NCI-H1694 (cell line): ENCODE measurements at places on chromosomes 2 and 18.

GRCh38 chr2:179532863-179533278, 268.2 kb upstream of the SESTD1 start:
- DNase-seq, result no peak

- DNase-seq, result no peak
These were observed 14.4 kb upstream of the PIK3C3 start for GRCh38 chr18:41940506-41941215.

GRCh38 chr2:109376796-109377495, 236.8 kb downstream of the SEPTIN10 start:
- DNase-seq, result no peak

DNA sequence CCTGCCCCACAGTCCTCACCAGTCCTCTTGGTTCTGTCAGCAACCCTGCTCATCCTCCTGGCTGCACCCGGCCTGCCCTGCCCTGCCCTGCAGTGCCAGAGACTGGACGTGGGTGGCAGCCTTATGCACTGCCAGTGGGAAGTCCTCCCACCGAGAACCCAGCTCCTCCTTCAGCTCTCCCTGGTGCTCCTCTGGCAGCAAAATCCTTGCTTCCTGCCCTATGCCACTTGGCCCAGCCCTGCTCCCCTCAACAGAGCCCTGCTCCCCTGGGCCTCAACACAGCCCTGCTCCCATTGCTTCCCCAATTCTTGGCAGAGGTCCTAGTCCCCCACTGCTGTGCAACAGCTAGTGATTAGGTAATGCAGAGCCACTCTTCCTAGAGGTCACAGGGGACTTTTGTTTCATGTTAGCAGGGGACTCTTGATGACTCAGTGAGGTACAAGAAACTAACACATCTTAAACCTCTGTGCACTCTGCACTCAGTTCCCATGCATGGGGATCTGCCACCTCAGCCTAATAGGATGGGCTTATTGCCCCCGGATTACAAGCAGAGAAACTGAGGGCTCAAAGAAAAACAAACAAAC, 58.0 kb upstream of the EDAR start:
- DNase-seq, result no peak

DNA sequence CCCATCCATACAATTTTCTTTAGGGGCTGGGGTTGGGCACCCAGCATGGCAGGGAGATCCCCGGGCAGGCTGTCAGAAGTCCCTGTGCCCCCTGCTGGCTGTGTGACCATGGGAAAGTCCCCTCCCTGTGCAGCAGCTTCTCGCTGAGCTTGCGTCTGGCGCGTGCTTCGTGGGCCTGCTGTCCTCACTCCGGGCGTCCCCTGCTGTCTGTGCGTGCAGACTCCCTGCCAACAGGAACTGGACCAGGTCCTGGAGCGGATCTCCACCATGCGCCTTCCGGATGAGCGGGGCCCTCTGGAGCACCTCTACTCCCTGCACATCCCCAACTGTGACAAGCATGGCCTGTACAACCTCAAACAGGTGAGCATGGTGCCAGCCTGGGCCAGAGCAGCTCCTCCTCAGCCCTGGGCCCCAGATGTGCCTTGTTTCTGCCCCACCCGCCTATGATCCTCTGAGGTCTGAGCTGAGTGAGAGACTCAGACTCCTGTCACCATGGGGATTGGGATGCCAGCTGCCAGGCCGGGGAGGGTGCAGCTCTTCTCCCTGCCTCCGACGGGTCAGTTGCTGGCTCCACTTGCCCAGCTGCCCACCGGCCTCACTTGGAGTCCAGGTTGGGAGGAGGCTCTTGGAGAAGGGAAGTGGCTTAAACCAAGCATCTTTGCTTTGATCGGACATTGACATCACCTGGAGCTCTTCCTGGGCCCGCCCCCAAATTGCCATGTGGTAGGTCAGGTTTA, 28.6 kb downstream of the IGFBP2 start:
- no peak for DNase-seq

DNA sequence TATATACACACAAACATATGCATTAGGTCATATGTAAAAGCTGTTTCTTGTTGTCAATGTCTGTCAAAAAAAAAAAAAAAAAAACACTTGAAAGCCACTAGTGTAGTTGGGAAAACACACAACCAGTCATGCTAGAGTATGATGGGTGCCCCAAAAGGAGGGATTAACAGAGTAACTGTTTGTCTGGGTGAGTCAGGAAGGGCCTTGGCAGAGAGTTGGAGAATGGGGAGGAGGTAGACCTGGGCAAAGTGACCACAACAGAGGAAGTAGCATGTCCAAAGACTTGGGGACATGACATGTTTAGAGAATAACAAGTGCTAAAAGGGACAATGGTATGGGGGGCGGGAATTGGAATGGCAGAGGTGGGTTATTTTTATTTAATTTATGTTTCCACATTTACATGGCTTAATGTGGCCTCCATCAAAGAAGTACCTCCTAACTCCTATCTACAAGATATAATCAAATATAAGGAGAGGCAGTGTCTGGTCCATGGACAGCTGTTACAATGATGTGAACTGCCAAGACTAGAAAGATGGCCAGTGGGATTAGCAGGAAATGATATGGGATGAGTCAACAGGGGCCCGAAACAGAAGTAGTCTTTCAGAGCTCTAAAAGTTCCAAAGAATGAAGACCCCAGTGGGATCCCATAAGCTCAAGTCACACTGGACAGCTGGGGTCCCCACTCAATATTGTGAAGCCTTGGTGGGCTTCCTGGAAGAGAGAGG, 99.9 kb upstream of the ZFP36L2 start:
- DNase-seq, result no peak

GRCh38 chr2:101223814-101224231, 28.9 kb upstream of the CNOT11 start:
- no peak for DNase-seq

GRCh38 chr2:1339388-1340140, 73.7 kb upstream of the TPO start:
- DNase-seq, result no peak

GRCh38 chr2:72210470-72210869, 62.8 kb upstream of the CYP26B1 start:
- DNase-seq, result no peak

GRCh38 chr2:77398970-77399600, 123.1 kb downstream of the LRRTM4 start:
- DNase-seq, result no peak

DNA sequence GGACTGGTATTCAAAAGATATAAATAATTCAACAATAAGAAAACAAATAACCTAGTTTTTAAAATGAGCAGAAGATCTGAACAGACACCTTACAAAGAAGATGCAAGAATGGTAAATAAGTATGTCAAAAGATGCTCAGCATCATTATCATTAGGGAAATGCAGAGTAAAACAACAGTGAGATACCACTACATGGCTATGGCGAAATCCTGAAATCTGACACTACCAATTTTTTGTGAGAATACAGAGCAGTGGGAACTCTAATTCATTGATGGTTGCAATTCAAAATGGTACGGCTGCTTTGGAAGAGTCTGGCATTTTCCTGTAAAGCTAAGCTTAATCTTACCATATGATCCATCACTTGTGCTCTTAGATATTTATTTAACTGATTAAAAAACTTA, 151.8 kb downstream of the UBR3 start:
- no peak for DNase-seq

DNA sequence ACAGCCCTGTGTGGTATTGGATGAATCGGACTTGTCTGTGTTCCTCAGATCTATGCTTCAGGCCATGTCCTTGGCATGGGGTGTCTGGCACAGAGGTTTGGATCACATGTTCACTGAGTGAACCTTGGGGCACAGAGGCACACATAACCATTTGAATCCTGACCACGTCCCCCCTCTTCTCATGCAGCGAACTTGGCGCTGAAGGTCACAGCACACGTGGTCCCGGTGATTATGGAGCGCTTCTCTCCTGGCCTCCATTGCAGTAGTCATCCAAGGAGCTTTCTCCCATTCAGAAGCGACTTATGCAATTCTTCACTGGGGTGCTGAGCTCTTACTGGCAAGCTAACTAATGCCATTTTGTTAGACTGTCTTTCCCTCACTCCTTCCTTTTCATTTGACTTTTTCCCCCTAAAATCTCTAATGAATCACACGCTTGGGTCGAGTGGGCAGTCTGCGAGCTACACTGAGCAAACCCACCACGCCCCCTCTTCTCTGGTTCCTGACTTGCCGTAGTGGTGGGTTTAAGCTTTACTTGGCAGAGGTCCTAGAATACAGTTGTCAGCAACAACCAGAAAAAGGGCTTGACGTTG, 59.4 kb downstream of the KCNG2 start:
- peak; percentile 38 for DNase-seq

DNA sequence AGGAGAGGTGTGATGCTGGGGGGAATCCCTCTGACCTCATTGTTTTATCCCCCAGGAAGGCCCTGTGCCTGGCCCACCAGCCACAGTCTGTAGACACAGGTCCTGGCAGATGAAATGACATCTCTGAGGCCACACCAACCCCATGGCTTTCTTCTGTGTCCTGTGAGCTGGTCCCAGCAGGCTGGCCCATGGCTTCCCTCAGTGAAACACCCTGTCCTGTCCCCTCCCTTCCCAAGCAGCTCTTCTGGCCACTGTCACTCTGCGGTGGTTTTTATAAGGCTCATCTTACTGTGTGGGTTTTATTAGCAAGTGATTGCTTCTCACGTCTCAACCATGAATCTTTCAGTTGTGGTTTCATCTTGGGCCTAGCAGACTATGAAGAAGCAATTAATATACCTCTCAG, 102.8 kb upstream of the STPG4 start:
- no peak for DNase-seq

DNA sequence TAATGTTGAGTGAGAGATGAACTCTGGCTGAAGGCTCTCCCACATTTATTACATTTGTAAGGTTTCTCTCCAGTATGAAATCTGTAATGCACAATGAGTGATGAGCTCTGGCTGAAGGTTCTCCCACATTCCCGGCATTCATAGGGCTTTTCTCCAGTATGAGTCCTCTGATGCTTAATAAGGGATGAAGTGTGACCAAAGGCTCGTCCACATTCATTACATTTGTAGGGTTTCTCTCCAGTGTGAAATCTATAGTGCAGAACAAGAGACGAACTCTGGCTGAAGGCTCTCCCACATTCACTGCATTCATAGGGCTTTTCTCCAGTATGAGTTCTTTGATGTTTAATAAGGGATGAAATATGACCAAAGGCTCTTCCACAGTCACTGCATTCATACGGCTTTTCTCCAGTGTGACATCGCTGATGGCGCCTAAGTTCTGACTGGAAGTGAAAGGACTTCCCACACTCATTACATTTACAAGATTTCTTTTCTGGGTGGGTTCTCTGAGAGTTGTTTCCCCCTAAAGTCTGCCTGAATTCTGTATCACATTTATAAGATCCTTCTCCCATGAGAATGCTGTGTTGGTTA, 10.2 kb downstream of the ZNF514 start:
- DNase-seq, result no peak

DNA sequence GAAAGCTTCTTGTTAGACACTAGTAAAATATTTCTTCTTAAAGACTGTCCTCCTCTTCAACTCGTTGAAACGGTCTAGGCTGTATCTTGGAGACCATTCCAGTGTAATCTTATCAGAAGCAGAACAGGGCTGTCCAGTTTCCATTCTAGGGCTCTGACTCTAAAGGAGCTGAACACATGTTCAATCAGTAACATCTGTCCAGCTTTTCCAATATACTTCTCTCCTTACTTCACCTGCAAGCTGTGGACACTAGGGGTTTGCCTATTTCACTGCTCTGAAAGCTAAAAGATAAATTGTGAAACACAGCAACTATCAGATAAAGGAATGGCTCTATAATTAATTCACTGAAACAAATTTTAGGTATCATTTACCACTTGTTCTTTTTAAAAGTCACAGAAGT, 73.8 kb downstream of the ZNF385B start:
- no peak for DNase-seq

- DNase-seq, result no peak
These were observed 41.8 kb upstream of the MSH6 start for GRCh38 chr2:47741101-47741500.

- peak; percentile 27 for DNase-seq
These were observed 172.3 kb downstream of the PRKCE start for GRCh38 chr2:45823723-45824206.

DNA sequence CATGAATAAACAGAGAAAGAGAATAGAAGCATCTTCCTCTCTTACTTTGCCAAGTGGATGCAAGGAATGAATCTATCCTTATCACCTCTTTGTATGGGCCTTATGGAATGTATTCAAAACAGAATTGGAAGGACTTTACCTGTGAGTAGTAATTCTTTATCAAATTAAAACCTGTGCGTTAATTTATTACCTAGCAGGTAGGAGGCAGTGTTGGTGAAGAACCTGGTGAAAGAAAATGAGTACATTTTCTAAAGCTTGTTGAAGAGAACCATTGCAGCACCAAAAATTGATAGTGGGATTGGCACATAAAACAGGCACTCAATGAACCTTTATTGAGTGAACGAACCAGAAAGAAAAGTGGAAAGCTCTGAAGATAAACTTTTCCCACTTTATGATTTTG, 1302.1 kb upstream of the CELF4 start:
- DNase-seq, result no peak

DNA sequence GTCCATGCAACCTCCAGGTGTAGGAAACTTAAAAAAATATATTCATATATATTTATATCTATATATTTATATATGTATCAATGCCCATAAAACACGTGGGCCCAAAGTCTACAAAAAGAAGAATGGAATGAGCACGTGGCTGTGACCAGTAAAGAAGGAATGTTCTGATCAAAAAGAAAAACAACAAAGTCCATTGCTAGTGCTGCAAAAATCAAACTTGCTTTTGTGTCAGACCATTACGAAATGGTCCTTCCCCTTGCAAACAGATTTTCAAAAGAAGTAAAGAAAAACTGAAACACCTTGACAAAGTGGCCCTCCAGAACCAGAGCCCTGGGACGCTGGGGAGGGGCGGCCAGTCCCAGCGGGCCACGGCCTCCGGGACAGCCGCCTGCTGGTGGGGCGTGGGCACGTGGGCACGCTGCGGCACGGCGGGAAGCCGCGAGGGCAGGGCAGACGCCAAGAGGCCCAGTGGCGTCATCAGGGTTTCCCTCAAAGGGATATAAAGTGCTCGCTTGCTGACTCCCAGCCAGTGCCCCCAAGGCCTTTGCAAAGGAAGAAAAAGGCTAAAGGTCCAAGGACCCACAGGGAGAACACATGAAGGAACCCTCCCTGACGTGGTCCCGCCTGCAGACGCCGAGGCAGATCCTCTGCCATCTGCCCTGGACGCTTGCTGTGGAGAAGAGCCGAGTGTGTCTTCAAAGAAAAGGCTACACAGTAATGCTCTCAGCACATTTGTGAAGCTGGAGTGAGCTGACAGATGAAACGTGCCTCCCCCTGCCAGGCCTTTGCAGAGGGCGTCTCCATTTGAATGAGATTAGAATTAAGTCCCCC, 201.8 kb downstream of the TWIST2 start:
- no peak for DNase-seq

DNA sequence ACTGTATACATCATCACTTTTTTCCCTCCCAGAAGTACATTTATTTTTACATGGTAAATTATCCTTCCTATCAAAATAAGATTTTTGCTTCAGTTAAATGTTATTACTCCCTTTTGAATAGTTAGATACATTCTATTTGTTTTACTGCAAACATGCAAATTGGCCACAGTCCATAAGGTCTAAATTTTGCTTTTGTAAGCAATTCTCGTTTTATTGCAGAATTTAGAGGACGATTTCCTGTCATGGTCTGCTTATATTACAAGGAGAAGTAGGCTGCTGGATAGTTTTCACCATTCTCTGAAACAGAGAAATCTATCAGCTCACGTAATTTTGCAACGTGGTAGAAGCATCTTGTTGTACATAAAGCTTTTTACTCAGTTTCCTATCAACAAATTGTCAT, 1632.5 kb downstream of the LRP1B start:
- DNase-seq, result no peak

GRCh38 chr2:56134861-56135260, 48.9 kb upstream of the CCDC85A start:
- no peak for DNase-seq

- no peak for DNase-seq
These were observed 83.7 kb upstream of the CTDP1 start for GRCh38 chr18:79595876-79596374.

- DNase-seq, result peak; percentile 5
These were observed 10.9 kb upstream of the FHL2 start for GRCh38 chr2:105409717-105410116.
